ENCODE measurements at places on chromosomes 2 and 18.

- DNase-seq = no peak
Observed at GRCh38 chr2:239803102-239803765, 221.9 kb downstream of the NDUFA10 start.

DNA sequence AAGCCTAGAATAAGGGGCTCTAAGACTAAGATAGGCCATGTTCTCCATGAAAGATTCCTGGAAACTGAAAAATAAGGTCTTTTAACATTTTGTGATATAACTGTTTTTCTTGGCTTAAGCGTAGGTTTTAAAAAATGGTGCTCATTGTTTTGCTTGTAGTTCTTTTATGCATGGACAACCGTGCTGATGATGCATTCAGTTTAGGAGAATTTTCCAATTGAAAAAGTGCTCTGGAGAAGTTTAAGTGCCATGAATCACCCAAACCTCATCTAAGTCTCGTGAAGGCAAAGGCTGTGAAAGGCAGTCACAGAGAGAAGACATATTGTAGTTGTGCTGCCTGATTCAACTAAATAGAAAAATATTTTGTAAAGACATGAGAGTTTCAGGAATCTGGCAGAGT lies 111.8 kb upstream of the GAREM1 start:
- DNase-seq = no peak

- no peak for DNase-seq
Observed at GRCh38 chr2:126894082-126894481, 4.6 kb upstream of the TEX51 start.

DNA sequence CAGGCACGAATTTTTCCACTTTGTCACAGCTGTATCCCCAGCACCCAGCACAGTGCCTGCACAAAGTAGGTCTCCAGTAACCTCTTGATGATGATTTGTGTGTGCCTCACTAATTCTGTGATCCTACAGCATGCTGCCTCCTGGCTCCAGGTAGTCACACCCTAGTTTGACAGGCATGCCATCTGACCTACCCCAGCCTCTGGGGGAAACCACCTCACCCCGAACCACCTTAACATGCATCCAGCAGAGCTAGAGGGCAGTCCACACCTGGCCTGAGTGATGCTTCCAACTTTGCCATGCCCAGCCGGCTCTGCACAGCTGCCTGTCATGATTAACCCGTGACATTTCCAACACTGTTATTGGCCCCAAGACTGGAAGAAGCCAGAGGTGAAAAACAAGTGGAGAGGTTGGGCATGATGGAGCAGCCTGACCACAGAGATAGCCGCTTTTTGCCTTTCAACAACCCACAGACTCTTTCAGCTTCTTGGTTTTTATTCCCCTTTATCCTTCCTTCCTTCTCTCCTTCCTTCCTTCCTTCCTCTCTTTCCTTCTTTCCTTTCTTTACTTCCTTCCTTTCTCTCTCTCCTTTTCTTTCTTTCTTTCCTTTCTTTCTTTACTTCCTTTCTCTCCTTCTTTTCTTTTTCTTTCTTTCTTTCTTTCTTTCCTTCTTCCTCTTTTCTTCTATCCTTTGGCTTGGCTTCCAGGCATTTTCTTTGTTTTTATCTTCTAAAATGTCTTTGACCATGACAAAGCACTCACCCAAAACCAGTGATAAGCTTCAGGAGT lies 294.4 kb upstream of the SIX2 start:
- no peak for DNase-seq

GRCh38 chr18:24935896-24936295 lies 416.1 kb downstream of the ZNF521 start:
- no peak for DNase-seq

DNA sequence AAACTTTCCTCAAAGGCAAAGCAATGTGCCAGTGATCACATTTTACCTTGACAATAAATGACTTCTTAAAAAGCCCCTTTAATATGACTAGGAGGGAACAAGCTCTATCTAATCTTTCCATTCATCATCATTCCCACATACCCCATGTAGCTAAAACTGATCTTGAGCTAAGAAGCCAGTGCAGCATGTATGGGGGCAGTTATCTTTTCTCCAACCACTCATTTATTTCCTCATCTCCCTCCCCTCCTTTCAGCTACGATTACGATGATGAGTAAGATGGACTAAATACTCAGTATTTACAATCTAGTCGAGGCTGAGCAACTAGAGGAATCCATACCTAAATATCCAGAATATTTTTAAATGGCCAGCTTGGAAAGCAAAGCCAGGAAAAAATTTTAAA lies 35.5 kb downstream of the PNO1 start:
- no peak for DNase-seq

- peak; percentile 19 for DNase-seq
Observed at GRCh38 chr2:54666131-54666633, 57.3 kb upstream of the EML6 start.

GRCh38 chr2:237533668-237534161 lies 32.7 kb upstream of the PRLH start:
- no peak for DNase-seq

- no peak for DNase-seq
Observed at GRCh38 chr2:101972621-101973434, 18.9 kb upstream of the IL1R2 start.

GRCh38 chr2:117888897-117889296 lies 74.4 kb downstream of the DDX18 start:
- DNase-seq = no peak
